ENCODE measurements at places on chromosomes 4 and X.

- peak; percentile 30 for DNase-seq
Observed at GRCh38 chr4:114659386-114660008, 60.9 kb downstream of the UGT8 start.

GRCh38 chrX:40663880-40664630 is 16.7 kb upstream of the CXorf38 start:
- peak; percentile 16 for DNase-seq

GRCh38 chr4:73019462-73020047 is 50.0 kb downstream of the COX18 start:
- DNase-seq = peak; percentile 65

DNA sequence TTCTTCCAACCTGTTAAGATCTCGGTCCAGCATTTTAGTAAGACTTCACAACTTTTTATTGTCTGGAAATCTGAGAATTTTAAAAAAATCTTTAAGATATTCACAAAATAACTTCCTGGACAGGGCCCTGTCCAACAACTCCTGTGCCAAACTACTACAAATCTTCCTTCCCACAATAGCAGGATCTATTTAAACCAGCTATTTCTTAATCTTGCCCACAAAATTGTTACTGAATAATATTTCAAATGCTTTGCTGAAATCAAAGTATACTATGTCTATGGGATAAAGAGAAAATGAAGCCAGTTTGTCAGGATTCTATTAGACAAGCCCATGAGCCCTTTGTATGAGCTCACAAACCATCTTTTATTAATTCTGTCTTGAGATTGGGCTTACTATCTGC is 104.1 kb upstream of the DDIT4L start:
- no peak for DNase-seq

- no peak for DNase-seq
Observed at GRCh38 chrX:38514016-38514854, 47.1 kb upstream of the TSPAN7 start.

DNA sequence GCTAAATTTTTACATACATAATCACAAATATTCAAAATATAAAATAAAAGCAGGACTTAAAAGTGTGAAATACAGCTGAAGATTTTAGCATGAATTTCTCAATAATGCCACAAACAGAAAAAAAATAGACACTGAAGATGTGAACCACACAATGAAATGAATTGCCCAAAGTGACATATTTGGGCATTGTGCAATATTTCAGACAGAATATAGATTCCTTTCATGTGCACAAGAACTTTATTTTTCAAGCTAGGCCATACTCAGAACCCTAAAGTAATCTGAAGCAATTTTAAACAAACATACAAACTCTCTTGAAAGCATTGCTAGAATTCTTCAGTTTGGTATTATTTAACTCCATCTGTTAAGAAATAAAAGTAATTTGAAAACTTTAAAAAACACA is 764.1 kb downstream of the STIM2 start:
- DNase-seq = no peak

DNA sequence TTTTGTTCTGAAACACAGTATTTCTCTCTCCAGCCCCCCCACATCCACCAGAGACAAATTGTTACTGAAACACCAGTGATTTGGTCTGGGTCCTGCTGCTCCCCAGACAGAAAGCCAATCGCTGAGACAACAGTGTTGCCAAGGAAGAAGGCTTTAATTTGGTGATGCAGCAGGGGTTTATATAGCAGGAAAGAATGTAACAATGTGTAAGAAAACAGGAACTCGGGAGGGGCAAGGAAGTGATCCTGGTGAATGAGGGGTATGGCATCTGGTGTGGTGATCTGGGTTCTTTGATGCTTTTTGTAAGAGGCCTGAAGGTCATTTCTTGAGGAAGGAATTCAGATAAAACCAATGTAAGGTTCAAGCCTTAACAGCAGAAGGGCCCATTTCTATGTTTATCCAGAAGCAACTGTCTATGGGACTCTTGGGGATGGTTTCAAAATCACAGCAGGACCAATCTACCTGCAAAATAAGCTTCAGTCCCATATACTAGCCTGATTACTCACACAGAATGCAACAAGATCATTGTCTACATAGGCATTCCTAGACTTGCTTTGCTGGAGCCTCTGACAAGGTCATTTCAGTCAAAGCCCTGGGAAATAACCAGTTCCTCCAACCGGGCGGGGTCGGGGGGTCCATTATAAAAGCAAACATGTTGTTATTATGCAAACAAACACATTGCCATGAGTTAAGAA is 445.2 kb upstream of the ZFP42 start:
- DNase-seq = no peak

DNA sequence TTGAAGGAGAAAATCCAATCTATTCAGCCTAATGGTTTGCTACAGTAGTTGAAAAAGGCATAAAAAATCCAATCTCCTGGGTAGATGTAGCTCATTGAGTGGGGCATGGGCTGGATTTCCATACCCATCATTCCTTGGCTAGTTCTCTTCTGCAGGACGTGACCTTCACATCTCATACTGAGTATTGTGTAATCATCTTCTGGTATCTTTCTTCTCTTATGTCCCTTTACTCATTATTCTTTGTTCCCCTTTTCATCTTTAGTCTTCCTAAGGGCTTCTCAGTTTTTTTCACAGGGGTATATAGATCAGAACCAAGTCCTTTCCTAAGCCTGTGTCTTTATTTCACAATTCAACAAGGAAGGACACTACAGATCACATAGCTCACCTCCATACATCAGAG is 727.6 kb upstream of the MAGEB2 start:
- DNase-seq = no peak

- no peak for DNase-seq
Observed at GRCh38 chr4:44493924-44494323, 45.3 kb upstream of the KCTD8 start.

DNA sequence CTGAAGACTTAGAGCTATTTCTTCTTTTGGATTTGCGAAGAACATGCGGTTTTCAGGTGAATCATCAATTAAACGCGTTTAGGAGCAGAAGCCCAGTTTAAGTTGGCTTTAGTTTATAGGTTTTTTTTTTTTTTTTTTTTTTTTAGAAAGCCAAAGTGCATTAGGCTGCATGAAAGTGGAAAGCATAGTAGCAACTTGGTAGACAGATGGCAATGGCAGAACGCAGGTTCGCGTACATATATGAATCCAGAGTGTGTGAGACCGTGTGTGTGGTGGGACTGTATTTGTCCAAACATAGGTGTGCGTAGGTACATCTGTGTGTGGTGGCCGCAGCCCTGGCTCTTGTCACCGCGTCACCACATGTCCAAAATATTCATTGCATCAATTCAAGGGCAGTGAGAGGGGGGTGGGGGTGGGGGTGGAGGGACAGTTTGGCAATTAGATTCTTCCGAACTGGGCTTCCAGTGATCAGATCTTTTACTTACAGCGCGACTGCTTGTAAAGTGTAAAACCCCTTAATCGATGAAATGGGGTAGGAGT is 901 bp downstream of the JADE1 start:
- peak; percentile 79 for DNase-seq

DNA sequence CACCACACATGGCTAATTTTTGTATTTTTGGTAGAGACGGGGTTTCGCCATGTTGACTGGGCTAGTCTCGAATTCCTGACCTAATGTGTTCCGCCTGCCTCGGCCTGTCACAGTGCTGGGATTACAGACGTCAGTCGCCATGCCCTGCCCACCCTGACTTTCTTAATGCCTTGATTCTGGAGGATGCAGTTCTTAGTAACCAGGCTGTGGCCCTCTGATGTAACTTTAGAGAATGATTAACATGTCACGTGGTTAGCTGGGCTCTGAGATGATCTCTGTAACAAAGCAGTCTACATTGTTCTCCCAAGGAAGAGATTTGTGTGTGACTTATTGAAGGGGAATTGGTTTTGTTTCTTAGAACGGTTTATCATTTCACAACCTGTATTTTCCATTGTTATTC is 30.6 kb downstream of the ANK2 start:
- DNase-seq = no peak

- DNase-seq = peak; percentile 45
Observed at GRCh38 chr4:184417802-184418511, 56.4 kb downstream of the IRF2 start.

DNA sequence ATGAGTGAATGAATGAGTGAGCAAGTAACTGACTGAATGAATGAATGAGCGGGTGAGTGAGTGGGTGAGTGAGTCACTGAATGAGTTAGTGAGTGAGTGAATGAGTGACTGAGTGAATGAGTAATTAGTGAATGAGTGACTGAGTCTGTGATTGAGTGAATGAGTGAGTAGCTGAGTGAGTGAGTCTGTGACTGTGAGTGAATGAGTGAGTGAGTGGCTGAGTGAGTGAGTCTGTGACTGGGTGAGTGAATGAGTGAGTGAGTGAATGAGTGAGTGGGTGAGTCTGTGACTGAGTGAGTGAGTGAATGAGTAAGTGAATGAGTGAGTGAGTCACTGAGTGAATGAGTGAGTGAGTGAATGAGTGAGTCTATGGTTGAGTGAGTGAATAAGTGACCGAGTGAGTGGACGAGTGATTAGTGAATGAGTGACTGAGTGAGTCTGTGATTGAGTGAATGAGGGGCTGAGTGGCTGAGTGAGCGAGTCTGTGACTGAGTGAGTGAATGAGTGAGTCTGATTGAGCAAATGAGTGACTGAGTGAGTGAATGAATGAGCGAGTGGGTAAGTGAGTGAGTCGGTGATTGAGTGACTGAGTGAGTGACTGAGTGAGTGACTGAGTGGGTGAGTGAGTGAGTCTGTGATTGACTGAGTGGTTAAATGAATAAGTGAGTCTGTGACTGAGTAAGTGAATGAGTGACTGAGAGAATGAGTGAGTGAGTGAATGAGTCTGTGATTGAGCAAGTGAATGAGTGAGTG is 223.0 kb upstream of the PSAPL1 start:
- DNase-seq = no peak

DNA sequence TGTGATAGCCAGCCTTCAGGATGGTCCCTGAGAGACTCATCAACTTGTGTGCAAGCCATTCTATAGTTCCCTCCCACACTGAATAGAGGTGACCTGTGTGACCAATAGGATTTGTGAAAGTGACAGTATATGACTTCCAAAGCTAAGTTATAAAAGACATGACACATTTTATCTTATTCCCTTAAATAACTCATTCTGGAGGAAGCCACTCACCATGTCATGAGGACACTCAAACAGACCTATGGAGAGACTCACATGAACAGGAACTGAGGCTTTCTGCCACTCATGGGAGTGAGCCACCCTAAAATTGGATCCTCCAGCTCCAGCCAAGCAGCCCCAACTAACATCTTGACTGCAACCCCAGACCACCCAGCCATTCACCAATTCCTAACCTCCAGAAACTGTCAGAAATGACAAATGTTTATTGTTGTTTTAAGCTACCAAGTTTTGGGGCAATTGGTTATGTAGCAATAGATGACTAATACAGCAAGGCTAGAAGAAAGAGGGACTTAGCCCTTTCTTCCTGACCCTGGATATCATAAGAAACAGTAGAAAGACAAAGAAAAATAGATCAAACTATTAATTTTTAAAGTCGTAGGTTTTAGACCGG is 9.0 kb upstream of the CHIC2 start:
- DNase-seq = no peak

GRCh38 chr4:138775489-138775888 is 240.1 kb upstream of the NOCT start:
- no peak for DNase-seq

- no peak for DNase-seq
Observed at GRCh38 chr4:34198966-34199365, 2045.3 kb downstream of the ARAP2 start.

DNA sequence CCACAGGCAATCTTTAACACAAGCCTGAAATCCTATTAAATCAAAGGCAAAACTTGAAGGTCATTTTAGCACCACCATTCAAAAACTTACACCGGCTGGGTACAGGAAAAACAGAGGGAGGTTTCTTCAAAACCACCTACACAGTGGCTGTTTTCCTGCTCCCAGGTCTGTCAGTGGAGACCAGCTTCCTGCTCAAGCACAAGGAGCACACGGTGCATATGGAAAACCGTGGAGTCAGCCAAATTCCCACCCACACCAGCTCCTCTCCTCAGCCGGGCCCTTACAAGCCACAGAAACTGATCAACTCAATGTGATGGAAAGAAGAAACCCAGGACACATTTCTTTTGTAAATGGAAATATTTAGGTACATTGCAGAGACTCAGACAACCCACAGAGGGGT is 14.3 kb upstream of the FAM241A start:
- no peak for DNase-seq

- DNase-seq = no peak
Observed at GRCh38 chr4:104393655-104394324, 100.9 kb downstream of the CXXC4 start.

- no peak for DNase-seq
Observed at GRCh38 chr4:186428481-186428880, 126.9 kb downstream of the MTNR1A start.

- no peak for DNase-seq
Observed at GRCh38 chr4:189206953-189207352, 733.7 kb upstream of the FRG1 start.

DNA sequence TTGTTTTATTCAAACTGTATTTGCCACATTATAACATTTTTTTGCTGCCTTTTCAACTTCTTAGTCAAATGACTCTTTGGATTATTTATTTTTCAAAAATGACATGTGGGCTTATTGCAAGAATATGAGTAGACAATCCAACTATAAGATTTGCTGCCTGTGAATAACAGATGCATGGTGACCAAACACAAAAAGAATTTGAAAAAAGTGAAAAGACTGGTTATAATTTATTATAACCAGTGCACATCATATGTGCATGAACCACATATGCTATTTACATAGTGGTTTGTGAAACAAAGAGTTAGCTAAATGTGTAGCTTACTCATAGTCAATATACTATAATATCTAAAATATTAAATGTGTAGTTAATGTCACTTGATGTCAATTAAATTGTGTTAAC is 2086.8 kb downstream of the ARAP2 start:
- DNase-seq = no peak

- DNase-seq = no peak
Observed at GRCh38 chr4:177349191-177349590, 39.5 kb downstream of the NEIL3 start.

GRCh38 chr4:36290641-36291040 is 9.2 kb downstream of the DTHD1 start:
- no peak for DNase-seq

GRCh38 chr4:120771907-120772306 is 150.6 kb downstream of the PRDM5 start:
- no peak for DNase-seq

GRCh38 chr4:54318904-54319303 is 89.8 kb downstream of the PDGFRA start:
- peak; percentile 45 for DNase-seq

GRCh38 chr4:122882857-122883735 is 39.3 kb downstream of the NUDT6 start:
- DNase-seq = no peak

Data from erythroblast (primary cell).